Stimulated activated CD4-positive, alpha-beta T cell treated with anti-CD3 and anti-CD28 coated beads, Interleukin-4, amount 100 ng/mL, for 24 hours (primary cell): ENCODE measurements at places on chromosomes 2 and 18.

- no peak for DNase-seq
Observed at GRCh38 chr2:160241251-160242137, 41.4 kb upstream of the ITGB6 start.

DNA sequence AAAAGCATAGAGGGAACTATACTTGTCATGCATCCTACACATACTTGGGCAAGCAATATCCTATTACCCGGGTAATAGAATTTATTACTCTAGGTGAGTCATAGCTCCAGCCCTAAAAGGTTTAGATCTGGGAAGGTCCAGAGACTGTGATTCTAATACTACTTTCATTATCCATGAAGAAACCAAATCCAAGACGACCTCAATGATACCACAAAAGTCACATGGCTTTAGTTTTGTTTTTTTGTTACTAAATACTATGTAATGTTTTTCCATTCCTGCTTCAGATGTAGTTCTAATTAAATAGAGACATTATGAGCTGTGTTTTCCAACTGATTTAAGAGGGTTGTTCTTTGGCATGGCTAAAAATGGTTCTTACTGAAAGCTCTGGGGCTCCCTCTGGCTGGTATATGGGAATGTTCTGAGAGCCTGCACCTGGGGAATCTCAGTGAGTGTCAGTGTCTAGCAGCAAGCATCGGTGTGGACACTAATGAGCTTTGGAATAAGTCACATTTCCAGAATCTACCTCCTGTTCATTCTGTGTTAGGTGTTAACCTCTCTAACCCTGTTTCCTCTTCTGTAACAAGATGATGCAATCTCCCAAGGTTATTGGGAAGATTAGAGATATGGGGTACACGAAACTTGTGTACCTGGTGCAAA is 20.5 kb upstream of the IL1RL2 start:
- no peak for DNase-seq

GRCh38 chr2:62868947-62869346 is 163.4 kb downstream of the EHBP1 start:
- DNase-seq = no peak

DNA sequence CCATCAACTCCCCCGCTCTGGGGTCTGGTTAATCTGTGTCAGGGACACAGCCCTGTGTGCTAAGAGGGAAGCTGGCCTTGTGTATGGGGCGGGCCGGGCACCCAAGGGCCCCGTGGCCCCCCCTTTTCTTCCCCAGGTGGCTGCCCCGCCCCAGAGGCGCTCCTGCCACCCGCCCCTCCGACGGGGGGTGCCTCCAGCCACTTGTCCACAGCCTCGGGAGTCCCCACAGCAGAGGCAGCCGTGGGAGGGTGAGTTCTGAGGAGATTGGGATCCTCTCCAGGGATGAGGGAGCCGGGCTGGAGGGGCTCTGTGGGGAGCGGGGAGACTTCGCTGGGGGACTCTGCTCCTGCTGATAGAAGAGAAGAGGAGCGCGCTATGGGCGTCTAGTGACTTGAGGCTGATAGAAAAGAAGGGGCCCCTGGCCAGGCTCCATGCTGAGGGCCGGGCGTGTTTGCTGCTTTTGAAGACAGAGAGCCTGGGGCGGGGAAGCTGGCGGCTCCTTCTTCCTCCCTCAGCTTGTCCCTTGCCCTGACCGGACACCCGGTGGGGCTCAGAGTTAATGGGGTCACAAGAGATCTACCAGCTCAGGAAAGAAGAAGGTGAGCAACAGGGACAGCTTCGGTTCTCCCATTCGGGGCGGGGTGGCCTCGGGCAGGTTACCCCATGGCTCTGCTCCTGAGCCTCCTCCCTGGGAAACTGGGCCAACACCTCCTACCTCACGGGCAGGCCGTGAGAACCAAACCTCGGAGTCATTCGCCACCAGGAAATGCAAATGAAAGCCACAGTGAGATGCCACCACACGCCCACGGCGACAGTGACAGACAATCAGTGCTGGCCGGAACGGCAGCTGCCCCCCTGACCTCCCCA is 89.4 kb upstream of the TAF1B start:
- DNase-seq = peak; percentile 74

GRCh38 chr2:103977668-103978067 is 876.2 kb upstream of the POU3F3 start:
- DNase-seq = no peak
